ENCODE measurements at places on chromosomes 16 and 17.

GRCh38 chr17:44751806-44752205 is 7.0 kb upstream of the ADAM11 start:
- DNase-seq, result no peak

DNA sequence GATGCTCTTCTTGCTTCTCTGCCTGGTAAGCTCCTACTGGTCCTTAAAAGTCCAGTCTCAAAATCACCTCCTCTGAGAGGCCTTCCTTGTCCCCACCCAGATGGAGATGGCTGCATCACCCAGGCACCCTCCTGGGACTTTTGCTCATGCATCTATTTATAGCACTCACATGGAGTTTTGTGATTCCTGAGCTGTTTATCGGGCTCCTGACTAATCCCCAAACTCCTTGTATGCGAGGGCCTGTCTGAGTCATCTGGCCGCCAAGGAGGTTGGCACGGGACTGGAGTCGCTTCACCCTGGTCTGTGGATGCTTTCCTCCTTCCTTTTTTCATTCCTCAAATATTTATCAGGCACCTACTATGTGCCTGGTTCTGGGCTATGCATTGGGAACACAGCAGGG is 2.3 kb upstream of the MAP2K3 start:
- DNase-seq, result no peak

DNA sequence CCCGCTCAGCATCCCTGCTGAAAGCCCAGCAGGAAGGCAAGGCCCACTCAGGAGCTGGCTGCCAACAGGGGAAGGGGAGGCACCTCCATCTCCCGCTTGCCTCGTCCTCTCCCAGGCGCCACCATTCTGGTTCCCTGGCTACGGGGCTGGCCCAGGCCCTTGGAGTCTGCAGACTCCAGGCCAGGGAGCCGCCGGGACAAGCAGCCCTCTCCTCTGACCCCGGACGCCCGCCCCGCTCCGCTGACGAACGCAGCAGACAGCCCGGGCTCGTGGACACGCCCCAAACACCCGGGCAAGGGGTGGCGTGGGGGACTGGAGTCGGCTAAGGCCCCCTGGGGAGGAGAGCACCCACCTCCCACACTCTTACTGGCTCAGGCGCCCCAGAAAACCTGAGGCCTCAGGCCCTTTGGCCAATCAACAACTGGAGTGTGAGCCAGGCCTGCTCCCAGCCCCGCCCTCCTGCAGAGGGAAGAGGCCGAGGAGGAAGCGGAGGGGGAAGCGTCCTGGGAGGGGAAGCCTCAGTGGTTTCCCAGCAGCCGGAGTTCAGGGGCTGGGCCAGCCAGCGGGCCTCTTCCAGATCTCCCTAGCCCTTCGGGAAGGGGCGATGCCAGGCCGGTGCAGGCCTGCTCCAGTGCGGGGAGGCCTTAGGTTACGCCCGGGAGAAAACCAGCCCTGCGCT is 4.2 kb downstream of the MNT start:
- DNase-seq, result peak; percentile 91

GRCh38 chr17:75614006-75614405 is 19.2 kb upstream of the SMIM5 start:
- DNase-seq, result no peak

GRCh38 chr17:7323731-7324437 is 5.3 kb downstream of the NEURL4 start:
- DNase-seq, result peak; percentile 70

All from retina (tissue), 1 donor.